Activated CD4-positive, alpha-beta T cell treated with anti-CD3 and anti-CD28 coated beads, Interleukin-2, amount 50 U/mL, for 16 hours (primary cell): ENCODE measurements at places on chromosomes 5 and 9.

DNA sequence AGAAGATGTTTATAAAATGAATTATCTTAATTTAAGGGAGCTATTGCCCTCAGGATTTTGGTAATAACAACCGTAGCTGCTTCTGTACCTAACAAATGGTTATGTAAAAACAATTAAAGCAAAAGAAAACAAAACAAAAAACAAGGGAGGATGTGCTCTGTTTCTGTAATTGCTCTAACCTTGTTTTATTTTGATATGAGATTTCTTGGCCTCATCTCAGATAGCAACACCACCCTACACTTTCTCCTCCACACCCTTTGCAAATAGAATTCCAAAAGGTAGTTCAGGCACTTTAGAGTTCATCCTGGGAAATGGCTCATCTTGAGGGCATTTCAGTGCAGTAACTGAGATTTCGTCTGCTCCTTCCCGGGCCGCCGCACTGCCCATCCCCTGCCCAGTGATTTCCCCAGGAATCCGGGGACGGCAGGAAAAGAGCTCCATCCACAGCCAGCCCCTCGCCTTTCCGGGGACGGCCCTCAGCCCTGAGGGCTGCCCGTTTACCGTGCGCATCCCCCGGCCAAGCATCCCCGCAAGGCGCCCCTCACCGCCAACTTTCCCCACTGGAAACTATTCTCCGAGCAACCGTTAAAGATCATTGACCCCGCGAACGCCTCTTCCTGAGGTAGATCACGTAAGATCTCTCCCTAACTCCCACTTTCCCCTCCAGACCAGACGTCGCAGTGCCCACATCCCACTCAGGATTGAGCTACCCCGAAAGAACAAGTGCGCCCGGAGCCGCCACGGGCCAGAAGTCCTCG is 1.2 kb downstream of the FNBP1 start:
- DNase-seq: no peak

GRCh38 chr9:98412101-98412842 is 156.8 kb upstream of the TBC1D2 start:
- DNase-seq: no peak

GRCh38 chr9:29212397-29213387 is 1639.4 kb upstream of the C9orf72 start:
- DNase-seq: no peak

- DNase-seq: no peak
Observed at GRCh38 chr5:4225741-4226140, 630.1 kb downstream of the IRX1 start.

DNA sequence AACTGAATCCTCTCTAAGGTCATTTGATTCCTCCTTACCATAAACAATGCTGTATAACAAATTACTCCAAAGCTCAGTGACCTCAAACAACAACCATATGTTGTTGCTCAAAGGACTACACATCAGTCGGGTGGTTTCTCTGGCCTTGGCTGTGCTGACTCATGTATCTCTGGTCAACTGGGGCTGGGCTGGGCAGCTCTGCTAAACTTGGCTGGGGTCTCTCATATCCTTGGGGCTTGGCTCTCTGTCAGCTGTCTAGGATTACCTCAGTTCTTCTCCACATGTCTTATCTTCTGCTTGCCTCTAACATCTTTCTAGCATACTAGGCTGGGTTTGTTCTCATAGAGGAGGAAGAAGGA is 86.4 kb downstream of the GALNT10 start:
- no peak for DNase-seq

- DNase-seq: no peak
Observed at GRCh38 chr9:116100711-116101121, 52.9 kb upstream of the PAPPA start.

- peak; percentile 51 for DNase-seq
Observed at GRCh38 chr9:69971643-69972449, 71.8 kb upstream of the MAMDC2 start.

DNA sequence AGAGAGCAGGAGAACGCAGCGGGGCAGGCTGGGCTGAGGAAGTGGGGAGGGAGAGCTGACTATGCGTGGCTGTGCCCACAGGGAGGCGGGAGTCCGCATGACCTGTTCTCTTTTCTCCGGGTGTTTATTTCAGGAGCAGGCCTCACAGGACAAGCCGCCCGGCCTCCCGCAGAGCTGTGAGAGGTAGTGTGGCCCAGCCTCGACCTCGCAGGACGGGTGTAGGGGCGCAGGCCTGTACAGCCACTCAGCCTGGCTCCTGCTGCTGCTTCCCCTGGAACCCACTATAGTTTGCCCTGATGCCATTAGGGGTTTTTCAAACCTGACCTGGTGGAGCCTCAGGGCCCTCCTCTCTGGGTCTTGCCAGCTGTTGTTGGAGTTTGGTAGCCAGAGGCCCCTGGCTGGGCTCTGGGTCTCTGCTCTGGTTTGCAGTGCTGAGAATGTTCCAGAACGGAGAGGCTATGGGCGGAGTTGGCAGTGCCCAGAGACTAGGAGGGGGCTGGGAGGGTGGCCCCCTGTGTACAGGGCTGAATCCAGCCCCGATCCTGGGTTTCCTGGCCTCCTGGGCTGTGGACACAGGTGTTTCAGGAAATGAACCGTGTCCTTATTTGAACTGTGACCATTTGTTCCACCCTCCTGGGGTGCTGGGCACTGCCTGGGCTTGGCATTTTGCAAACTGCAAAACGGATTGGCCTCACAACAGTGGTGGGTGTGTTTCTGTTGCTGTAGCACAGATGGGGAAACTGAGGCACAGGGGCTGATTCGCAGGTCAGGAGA is 78.8 kb downstream of the WNK2 start:
- no peak for DNase-seq

- no peak for DNase-seq
Observed at GRCh38 chr5:165616490-165617405, 2111.3 kb downstream of the MAT2B start.

GRCh38 chr5:141094481-141095262 is at the start of gene PCDHB2:
Gene PCDHB2, plus strand, starts transcription at chr5:141094615. Its CDS starts 176 bp downstream, at chr5:141094791.
- no peak for DNase-seq

- DNase-seq: no peak
Observed at GRCh38 chr5:178238711-178239592, 6.3 kb upstream of the PHYKPL start.

DNA sequence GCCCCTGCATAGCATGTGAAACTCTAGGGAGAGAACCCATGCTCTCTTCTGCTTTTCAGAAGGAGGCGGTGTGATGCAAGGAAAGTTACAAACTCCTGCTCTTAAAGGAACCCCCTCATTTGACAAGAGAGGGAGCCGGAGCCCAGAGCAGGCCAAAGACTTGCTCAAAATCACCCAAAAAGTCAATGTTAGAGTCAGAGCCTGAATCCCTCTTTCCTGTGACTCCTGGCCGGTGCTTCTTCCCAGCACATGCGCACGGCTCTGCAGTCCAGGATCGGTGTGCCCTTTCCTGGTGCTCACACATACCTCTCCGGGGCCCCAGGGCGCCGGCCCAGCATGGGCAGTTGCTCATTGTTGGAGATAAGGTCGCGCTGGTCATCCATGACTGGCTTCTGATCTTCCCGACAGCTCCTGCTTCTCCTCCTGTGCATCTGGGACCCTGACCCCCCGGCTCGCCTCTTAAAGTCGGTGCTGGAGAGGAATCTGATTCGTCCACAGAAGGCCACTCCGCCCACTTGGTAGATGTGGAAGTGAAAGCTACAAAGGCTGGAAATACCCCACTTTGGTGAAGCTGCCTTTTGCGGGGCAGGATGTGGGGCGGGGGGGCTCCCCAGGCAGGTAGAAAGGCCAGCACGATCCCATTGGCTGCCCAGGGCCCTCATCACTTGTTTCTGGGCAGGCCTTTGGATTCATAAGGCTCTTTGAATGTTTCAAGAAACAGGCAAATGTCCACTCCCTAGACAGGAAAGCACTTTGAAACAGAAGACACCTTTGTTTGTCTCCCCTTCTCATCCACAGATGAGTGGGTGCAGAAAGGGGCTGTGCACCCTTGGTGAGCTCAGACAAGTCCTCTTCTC is at the start of gene CD74:
CD74 (minus strand) TSS at position 592 of the 857 bp plus-strand sequence; CDS start at position 431, 161 bp downstream.
- peak; percentile 98 for DNase-seq

- no peak for DNase-seq
Observed at GRCh38 chr5:150146235-150146634, 9.4 kb downstream of the PDGFRB start.

DNA sequence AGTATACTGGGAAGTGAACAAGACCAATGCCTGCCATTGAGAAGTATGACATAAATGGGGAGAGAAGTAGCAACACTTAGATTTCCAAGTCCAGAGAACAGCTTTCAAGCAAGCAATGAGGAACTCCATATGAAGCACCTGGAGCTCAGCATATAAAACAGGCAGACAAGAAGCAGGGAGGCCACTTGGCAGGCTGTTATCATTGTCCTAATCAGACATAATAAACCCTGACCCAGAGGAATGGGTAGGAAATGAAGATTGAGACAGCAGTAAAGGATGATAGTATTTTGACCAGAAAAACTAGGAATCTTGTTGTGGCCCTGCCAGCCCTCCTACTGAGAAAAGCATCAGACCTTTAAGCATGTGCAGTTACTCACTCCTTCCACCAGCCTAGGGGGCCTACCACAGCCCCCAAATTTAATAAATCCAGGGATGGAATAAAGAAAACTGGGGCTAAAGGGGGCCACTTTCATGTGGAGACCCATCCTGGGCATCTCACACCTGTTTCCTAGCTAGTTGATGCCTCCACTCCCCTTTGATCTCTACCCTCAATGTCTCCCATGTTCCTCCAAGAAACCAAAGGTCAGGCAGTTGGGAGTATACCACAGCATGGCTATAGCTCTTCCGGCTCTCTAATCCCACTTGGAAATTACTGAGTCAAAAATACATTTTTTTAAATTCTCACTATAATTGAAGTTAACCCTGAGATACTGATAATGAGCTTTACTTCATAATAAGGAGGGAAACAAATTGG is 135.1 kb downstream of the SIL1 start:
- no peak for DNase-seq

DNA sequence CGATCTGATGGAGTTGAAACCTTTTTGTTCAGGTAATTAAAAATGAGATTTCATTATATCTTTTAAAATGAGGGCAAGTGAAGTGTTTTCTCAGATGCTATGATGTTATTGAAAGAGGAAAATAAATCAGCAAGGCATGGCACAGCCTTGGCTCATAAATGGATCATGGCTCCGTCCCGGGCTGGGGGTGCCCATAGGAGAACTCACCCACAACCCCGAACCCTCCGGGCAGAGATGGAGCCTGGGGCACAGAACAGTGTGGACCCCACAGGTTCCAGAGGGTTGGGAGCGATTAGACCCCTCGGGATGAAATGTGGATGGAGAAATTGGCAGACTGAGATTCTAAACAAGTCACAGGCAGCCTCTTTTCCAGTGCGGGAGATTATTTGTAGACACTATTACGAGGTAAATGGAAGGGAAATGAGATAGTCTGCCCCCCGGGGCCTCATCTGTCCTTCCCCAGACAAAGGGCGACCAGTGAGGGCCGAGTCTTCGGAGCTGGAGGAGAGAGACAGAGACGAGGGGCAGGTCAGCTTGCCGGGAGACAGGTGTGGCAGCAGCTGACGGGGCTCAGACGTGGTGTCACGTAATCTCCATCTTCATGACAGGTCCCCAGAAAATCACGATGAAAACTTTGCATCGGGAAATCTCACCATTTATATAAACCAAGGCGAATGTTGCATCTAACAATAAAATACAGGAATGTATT is 33.7 kb downstream of the NDUFS6 start:
- no peak for DNase-seq

DNA sequence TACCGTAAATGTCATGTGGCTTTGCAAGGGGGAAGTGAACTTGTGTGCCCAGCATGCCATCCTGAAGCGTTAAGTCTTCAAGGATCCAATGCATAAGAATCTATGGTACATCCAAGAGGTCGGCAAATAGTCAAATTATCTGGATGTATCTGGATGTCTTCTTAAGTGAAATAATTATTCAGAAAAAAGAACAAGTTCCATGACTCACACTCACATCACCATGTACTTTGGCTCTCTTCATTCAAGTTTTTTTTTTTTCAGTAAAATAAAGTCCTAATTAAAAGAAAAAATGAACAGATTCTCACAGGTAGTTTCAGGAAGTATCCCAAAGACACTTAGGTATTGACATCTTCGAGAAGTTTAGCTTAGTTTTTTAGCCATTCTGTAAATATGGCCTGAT is 62.7 kb upstream of the MEGF10 start:
- DNase-seq: no peak

GRCh38 chr5:2023196-2023595 is 140.5 kb upstream of the IRX4 start:
- DNase-seq: no peak
